ENCODE measurements at places on chromosomes 6 and 20.
A peak's percentile ranks its signal among the peaks of the same experiment; 100 is the strongest.

- DNase-seq: no peak
Observed at GRCh38 chr20:17327185-17328148, 100.6 kb downstream of the PCSK2 start.

DNA sequence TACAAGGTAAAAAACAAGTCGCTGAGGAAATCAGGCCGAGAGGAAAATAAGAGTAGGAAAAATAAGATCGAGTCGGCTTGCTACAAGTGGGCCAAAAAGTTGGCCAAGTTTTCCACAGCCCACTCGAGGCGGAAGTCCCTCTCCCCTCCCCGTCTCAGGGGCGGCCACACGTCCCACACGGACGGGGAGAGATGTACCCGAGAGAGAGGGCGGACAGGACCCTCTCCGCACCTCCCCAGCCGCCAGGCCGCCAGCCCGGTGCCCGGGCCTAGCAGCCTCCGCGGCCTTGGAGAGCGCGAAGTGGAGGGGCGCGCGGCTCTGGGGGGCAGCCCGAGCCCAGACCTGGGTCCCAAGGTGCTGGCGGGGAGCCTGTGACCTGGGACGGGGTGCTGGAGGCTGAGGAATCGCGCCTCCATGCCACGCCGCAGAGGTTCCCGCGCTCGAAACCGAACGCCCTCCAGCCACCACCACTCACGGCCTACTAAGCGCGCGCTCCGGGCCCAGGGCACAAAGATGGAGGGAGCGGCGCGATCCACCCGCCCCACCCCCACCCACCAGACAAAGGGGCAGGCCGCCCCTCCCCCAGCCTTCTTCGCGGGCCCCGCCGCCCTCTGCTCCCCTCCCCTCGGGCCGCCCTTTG lies 1.9 kb upstream of the HMGA1 start:
- DNase-seq: no peak

DNA sequence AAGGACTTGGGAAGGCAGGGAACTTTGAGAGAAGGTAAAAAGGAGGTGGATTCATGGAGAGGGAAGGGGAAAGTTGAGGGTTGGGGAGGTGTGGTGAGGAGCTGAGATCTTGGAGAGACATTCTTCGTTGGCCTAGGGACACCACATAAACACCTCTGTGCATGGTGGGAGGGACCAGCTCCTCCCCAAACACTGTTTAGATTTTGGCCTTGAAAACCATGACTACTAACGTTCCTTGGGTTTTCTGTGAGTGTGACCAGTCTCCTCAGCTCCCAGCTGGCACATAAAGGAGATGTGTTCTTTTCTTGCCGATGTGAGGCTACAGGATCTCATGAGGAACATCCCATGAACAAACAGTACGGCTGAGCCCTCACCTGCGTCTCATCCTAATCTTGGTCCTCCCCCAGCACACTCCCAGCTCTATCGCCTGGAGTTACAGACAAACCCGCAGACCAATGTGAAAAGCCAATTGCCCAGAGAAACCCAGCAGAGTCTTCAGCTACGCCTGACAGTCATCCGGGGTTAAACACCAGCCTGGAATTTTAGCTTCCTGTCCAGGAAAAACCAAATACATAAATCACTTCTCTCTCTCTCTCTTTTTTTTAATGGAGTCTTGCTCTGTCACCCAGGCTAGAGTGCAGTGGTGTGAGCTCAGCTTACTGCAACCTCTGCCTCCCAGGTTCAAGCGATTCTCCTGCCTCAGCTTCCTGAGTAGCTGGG lies 22.0 kb upstream of the DDR1 start:
- DNase-seq: no peak

GRCh38 chr20:1163653-1164052 lies 21.1 kb downstream of the TMEM74B start:
- no peak for DNase-seq

- no peak for DNase-seq
Observed at GRCh38 chr20:47754388-47754715, 30.9 kb downstream of the SULF2 start.

DNA sequence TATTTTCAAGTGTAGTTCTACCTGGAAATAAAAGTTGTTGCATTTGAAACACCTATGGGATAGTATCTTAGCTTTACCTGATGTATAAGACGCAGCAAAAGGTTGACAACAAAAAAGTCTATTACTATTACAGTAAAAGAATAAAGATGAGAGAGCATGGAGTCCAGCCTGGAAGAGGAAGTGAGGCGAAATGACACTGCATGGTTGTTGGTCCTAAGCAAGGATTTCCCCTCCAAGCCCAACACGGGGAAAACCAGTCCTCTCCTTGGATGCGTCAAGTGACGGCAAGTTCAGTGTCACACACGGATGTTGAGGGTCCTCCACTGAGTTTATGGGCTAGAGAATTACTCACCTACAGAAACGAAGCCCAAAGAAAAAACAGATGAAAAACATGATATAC lies 51.7 kb downstream of the COL11A2 start:
- DNase-seq: no peak

GRCh38 chr6:127914240-127914639 lies 13.4 kb upstream of the THEMIS start:
- DNase-seq: no peak

GRCh38 chr20:63580796-63581461 lies 6.9 kb upstream of the HELZ2 start:
- DNase-seq: no peak

GRCh38 chr20:59485576-59486454 lies 118.5 kb upstream of the PHACTR3 start:
- DNase-seq: no peak

GRCh38 chr6:152380351-152380767 lies 256.8 kb downstream of the SYNE1 start:
- DNase-seq: no peak

DNA sequence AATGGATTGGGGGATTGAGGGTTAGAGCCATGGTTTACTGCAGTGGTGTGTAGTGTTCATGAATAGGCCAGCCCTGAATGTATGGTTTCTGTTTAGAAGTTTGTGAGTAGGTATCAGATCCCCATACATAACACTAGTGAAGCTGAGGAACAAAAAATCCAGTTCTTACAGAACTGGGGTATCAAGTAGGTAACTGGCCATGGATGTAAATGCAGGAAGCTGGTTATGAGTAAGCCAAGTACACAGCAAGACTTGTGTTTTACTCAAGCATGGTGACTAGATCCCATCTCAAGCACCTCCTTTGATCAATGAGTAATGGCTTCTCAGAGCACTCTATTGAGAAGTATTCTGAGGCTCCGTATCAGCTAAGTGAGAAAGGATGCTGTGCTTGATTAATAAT lies 613.7 kb upstream of the FLRT3 start:
- DNase-seq: no peak

- no peak for DNase-seq
Observed at GRCh38 chr6:33716890-33717632, 5.6 kb upstream of the UQCC2 start.

DNA sequence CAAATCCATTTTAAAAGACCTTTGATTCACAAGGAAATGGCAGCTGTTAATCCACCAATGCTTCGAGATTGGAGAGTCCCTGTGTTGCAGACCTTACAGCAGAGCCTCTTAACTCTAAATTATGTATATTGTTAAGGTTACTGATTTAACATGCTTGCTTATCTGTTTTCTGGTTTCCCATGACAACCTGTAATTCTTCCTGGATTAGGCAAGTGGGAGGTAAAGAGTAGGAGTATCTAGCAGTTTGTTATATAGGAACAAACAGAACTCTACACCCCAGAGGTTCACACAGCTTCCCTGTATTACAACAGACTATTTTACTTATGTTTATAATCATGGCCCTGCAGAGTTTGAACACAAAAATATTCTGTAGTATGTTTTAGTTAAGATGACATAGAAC lies 39.5 kb downstream of the NKX2-4 start:
- DNase-seq: no peak

DNA sequence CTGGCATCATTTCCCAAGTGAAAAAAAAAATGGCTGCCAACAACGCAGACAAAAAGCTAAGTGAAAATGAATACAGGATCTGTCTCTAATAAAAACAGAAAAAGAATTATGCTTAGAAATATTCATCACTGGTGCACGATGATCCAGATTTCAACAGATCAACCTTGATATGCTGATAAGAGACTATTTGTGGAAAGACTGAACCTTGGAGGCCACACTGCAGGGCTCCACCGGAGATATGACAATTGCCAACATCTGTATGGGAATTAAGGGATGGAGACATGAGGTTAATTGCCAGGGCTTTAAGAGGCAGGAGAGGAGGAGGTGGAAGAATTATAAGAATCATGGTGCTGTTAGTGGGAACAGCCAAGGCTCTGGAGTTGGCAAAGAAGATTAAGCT lies 48.3 kb downstream of the PFDN4 start:
- DNase-seq: no peak

DNA sequence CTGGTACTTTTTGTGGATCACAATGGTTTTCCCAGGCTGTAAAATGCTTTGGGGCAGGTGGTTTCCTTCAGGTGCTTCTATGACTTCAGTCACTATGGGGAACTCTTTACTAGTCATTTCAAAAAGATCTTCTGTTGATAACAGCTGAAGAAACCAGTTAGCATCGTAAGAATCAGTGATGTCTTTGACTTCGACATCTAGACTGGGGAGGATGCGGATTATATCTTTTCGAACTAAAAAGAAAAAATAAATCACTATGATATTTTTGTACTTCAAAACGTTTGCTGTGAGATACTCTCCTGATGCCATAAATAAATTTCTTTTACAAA lies 87.2 kb downstream of the THEMIS start:
- DNase-seq: no peak

- DNase-seq: no peak
Observed at GRCh38 chr6:22766979-22767378, 197.6 kb downstream of the HDGFL1 start.

DNA sequence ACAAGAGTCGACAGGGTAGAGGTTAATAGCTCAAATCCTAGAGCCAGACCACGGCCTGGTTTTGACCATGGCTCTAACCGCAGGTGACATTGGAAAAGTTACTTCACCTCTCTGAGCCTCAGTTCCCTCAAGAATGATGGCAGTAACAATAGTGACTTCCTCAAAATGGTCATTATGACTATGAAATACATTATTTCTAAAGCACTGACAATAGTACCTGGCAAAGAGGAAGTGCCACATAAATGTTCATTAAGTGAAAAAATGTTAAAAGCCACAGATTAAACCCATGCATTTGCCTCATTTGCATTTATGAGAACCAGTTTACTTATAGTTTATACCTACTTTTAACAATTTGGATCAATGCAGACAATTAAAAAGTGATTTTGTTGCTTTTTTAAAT lies 12.3 kb downstream of the BTBD3 start:
- no peak for DNase-seq

DNA sequence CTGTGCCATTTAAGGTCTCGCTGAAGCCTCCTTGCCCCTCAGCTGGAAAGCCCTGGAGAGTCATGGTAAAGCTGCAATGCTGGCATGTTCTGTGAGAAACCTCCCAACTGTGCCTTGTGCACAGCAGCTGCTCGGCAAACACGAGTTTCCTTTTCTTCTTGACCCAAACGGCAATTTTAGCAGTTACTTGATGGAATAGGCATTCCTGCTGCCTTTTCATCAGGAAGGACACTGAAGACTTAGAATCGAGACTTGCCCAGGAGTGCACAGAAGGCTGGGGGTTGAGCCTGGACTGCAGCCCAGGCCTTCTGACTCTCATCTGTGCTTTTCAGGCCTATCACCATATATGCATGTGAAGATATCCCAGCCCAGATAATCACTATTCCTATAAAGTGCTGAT lies 28.7 kb upstream of the CLDN20 start:
- no peak for DNase-seq

GRCh38 chr6:78523622-78524021 lies 343.7 kb upstream of the IRAK1BP1 start:
- no peak for DNase-seq

- DNase-seq: no peak
Observed at GRCh38 chr6:169691260-169691659, 10.6 kb downstream of the WDR27 start.

- no peak for DNase-seq
Observed at GRCh38 chr20:33334111-33334510, 51.1 kb downstream of the BPIFB1 start.

GRCh38 chr6:92648364-92649086 lies 770.8 kb downstream of the EPHA7 start:
- no peak for DNase-seq

GRCh38 chr20:59809630-59810448 lies 123.6 kb downstream of the SYCP2 start:
- no peak for DNase-seq

DNA sequence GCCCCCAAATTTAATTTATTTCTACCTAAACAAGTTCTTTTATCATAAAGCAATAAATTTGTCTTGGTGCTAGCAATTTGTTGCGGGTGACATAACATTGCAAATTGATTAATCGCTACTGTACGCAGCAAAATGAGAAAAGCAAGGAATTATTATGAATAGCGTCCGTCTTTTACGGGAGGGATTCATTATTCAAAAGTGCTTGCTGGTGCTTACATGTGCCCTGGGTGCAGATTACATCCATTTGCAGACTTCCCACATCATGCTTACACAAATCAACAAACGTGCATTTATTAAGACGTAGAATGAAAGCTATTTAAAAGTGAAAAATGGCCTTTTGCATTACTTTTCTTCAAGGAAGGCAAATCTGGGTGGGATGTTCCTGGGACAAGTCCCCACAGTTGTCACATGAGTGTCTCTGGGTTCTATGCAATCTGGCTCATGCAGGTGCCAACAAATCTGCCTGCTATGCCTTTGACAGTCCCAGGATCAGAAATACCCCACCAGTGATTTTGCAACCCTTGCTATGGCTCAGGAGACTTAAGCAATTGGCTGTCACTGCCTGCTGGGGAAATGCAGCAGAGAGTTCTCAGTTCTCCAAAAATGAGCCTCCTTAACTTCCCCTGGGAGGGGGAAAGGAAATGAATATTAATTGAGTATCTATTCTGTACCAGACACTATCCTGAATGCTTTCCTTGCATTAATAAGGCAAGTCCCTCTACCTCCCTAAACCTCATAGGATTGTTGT lies 30.1 kb upstream of the MAFB start:
- no peak for DNase-seq

- no peak for DNase-seq
Observed at GRCh38 chr6:13369591-13369990, 41.3 kb upstream of the TBC1D7 start.

DNA sequence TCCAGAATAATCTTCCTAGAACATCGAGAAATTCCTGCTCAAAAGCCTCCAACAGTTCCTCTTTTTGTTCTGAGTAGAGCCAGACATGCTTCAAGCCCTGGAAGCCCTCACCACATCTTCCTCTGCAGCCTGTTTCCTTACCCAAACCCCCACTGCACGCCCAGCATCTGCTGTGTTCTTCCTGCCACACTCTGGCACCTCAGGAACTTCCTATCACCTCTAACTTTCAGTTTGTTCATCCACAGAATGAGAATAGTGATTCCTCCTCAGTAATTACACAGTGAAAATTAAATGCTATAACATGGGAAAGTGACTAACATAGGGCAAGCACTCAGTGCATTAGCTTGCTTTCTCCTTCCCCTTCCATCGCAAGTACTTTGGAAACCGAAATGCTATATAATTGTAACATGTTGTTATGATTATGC lies 26.3 kb downstream of the C6orf89 start:
- DNase-seq: no peak

- DNase-seq: no peak
Observed at GRCh38 chr6:9979996-9980395, 434.9 kb downstream of the TFAP2A start.

- no peak for DNase-seq
Observed at GRCh38 chr20:17969884-17970409, 1.1 kb downstream of the MGME1 start.

GRCh38 chr6:24719125-24719971 lies at the start of gene C6orf62:
TSS of gene C6orf62 (minus strand) at chr6:24719154. CDS start at chr6:24718668, 486 bp downstream.
- DNase-seq: peak; percentile 25

GRCh38 chr20:22918286-22918983 lies 116.7 kb upstream of the SSTR4 start:
- no peak for DNase-seq

All from stimulated activated CD8-positive, alpha-beta memory T cell treated with anti-CD3 and anti-CD28 coated beads, Interleukin-15, amount 100 ng/mL, for 24 hours (primary cell).